ENCODE measurements at places on chromosomes 4 and X.

DNA sequence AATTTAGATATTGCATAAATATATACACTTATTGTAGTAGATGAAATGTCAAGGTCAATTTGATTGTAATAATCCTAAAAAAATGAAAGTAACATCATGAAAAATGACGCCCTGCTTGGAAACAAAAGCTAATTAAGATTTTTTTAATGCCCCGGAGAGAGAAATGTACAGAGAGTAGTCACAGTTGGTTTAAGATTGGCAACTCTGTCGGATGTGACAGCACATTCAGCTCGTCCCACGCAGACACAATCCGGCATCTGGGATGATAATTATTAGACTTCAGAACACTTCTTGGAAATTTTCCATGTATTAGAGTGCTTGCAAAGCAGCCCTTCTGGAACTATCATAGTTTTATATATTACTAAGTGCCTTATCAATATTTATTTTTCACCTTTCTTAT, 478.0 kb downstream of the PDHA2 start:
- DNase-seq, result no peak

GRCh38 chrX:147342197-147342596, 527.7 kb upstream of the CXorf51A start:
- DNase-seq, result no peak

- DNase-seq, result no peak
Measured at GRCh38 chrX:126164689-126165400, 1.2 kb downstream of the DCAF12L2 start.

- DNase-seq, result no peak
Measured at GRCh38 chrX:10526451-10526850, 93.9 kb downstream of the MID1 start.

DNA sequence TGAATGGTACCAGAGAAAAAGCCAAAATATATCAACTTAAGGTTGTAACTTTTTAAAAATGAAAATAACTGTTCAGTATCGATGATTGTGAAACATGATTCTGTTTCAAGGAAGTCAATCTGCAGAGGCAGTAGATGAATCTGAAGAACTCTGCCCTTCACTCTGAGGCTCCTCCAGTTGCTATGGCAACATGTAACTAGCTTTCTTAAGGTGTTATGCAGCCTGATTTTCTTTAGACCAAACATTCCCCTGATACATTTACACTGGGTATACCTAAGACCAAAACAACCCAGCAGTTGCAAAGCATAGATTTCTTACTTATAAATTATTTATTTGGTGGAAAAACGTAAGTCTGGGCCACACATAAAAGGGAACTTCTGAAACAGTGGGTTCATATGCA, 133.6 kb upstream of the RASGEF1B start:
- DNase-seq, result no peak

GRCh38 chrX:48083706-48084105, 12.3 kb upstream of the ZNF630 start:
- no peak for DNase-seq

DNA sequence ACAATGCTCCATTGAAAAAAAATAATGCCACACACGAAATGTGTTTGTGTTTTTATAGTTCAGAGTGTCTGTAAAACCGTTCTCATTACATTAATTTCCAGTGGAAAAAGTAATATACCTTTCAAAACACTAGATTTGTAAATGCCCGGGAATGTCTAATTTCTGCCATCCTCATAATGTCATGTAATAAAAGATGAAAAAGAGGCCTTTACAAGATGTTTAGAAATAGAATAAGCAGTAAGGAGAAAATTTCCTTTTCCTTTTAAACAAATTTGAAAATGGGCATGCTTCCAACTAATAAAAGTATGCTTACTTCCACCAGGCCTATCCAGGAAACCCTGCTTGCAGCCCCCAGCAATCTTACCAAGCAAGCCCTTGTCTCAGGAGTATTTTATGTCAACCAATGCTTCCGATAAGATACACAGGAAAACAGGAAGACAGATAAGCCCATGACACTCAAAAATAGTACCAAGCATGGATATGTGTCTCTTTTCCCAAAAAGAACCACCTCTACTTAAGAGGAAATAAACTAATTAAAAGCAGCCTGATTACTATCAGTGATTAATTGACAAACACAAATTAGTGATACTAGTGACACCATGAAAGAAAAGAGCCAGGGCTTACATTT, 894.7 kb upstream of the INTU start:
- no peak for DNase-seq

GRCh38 chr4:113675731-113676697, 85.5 kb downstream of the CAMK2D start:
- no peak for DNase-seq

DNA sequence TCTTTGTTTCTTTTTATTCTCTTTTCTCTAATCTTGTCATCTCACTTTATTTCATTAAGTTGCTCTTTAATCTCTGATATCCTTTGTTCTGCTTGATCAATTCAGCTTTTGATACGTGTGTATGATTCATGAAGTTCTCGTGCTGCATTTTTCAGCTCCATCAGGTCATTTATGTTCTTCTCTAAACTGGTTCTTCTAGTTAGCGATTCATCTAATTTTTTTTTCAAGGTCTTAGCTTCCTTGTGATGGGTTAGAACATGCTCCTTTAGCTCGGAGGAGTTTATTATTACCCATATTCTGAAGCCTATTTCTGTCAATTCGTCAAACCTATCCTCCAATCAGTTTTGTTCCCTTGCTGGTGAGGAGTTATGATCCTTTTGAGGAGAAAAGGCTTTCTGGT, 1045.0 kb upstream of the ADGRL3 start:
- DNase-seq, result no peak

GRCh38 chr4:53477636-53478035, 100.2 kb downstream of the FIP1L1 start:
- DNase-seq, result no peak

GRCh38 chr4:21733894-21734630, 214.5 kb downstream of the KCNIP4 start:
- DNase-seq, result no peak

- DNase-seq, result no peak
Measured at GRCh38 chr4:37727635-37728034, 41.5 kb upstream of the RELL1 start.

DNA sequence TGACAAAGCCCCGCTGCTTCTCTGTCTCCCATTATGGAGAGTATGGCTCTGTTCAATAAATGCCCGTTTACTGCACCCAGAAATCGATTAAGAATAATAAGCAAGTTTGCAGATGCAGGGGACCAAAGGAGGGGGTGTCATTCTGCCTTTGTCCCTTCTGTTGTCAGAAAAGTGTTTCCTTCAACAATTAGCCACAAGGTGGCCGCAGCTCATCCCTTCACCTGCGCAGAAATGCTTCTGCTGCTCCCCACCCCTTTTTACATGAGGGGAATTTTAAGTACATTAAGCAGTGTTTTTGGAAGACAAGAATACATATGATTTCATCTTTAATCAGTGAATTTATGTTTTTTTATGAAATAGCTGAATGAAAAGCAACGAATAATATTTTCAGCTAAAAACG, 175.6 kb upstream of the ARX start:
- DNase-seq, result no peak

DNA sequence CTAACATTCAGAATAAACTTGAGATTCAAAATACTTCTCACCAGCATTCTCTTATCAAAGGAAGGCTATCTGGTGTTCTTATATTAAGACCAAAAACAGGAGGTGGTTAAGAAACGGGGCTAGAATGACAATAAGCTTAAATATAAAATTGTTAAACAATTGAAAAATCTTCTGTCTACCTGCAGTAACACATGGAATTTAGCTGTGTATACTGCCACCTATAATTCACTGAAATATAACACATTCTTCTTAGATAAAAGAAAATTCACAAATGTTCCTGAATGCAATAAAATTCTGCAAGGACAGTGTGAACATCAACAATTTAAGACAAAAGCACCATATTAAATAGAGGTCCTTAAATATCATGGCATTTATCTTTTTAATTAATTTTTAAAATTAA, 11.5 kb upstream of the PCDH10 start:
- DNase-seq, result no peak

DNA sequence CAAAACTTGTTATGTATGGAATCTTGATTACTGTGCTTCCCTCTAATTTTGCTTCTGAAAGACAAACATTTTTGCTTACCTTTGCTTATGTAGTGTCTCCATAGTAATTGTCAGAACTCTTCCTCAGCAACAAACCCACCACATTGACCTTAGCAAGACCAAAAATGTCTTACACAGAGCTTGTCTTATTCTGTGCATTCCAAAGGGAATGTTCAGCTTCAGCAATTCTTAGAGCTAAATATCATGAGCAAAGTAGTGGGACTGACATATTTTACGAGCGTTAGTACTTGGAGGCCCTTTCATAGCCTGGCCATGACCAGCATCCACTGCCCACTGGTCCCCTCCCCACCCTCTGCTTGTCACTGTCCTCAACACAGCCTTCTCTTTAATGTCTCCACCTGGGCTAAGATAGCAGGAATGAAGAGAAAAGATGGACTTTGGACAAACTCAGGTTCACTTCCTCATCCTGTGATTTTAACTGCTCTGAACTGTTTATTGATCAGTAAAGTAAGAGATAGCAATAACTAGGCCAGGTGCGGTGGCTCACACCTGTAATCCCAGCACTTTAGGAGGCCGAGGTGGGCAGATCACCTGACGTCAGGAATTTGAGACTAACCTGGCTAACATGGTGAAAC, 15.5 kb upstream of the SH3D19 start:
- no peak for DNase-seq

GRCh38 chr4:98634061-98634460, 24.4 kb downstream of the TSPAN5 start:
- DNase-seq, result no peak

DNA sequence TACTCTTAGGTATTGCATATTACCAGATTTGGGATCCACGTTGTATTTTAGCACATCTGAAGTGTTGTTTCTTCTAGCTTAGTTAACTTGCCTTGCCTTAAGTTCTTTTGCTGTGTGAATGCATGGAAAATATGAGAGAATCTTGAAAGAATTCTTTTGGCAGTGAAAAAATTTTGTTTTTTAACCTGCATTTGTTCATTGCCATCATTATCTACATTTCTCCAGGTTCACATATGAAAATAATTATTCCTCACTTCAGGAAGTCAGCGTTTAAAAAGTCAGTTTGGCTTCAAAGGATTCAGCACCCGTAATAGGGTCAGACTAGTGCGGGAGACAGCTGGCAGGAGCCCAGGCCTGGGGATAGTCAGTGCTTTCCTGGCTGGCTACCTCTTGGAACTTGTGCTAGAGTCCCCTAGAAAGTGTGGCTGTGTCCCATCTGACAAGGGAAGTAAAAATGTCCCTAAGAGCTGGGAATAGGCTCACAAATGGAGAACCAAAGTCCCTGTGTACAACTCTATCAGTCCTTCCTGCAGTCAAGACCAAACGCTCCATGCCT, 251.9 kb upstream of the KLF3 start:
- DNase-seq, result no peak

GRCh38 chrX:149495573-149496071, 9.5 kb downstream of the IDS start:
- no peak for DNase-seq

DNA sequence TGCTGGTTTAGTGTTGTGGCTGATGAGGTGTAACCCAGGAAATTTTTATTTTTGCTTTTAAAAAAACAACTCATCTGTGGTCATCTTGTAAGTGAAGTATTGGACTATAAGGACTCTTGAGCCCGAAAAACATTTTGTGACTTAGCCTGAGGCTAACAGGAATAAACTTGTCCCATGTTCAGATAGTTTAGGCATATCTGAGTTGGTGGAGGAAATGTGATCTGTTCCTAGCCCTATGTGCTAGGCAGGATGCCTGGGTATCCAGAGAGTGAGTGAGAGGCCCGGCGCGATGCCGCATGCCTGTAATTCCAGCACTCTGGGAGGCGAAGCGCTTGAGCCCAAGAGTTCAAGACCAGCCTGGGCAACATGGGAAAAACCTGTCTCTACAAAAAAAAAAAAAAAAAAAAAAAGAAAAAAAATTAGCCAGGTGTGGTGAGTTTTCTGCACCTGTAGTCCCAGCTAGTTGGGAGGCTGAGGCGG, 3.7 kb downstream of the SMS start:
- no peak for DNase-seq

- DNase-seq, result no peak
Measured at GRCh38 chr4:121353213-121353612, 27.6 kb downstream of the QRFPR start.

DNA sequence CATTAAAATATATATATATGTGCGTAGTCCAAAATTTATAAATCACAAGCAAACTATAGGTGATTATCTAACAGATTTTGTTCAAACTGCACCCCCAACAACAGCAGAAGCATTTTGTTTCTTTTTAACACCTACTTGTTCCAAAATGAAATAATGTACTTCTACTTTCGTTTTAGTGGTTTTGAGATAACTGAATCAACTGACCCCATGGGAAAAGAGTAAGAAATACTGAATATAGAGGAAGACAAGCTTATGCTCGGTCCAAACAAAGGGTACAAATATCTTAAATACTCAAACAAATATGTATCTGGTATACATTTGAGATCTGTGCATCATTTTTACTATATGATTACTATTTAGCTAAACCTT, 22.4 kb downstream of the MAP7D3 start:
- DNase-seq, result no peak

DNA sequence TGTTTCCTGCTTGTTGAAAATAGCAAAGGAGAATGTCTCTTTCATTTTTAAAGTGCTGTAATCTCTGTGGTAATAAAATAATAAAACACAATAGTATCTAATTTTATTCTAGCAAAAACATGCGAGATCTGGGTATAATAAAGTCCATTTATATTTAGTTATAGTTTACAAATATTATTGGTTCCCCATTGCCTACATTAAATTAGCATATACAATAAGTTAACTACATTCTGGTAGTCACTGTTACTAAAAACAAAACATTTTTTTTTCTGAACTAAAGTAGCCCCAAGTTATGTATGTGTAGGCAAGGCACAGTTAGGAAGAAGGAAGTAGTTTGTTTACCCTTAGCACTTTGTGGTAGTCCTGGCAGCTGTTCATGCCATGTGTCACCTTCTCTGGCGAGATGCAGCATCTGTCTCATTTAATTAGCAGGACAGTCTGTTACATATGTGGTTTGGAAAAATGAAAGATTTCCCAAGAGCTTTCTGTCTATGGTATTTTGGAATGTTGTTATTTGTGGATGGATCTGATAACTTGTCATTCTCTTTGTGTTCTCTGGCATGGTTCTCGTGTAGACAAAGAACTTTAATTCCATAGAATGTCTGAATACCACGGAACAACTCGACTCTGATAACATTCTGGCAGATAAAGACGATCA, 231.3 kb upstream of the PITX2 start:
- DNase-seq, result no peak

GRCh38 chr4:47907089-47907646, 7.2 kb downstream of the NFXL1 start:
- no peak for DNase-seq

- DNase-seq, result no peak
Measured at GRCh38 chrX:2701600-2701999, 10.5 kb downstream of the CD99 start.

- DNase-seq, result no peak
Measured at GRCh38 chr4:57113870-57114269, 3.7 kb upstream of the IGFBP7 start.
